ENCODE measurements at places on chromosomes 6 and 20.
A peak's percentile ranks its signal among the peaks of the same experiment; 100 is the strongest.

DNA sequence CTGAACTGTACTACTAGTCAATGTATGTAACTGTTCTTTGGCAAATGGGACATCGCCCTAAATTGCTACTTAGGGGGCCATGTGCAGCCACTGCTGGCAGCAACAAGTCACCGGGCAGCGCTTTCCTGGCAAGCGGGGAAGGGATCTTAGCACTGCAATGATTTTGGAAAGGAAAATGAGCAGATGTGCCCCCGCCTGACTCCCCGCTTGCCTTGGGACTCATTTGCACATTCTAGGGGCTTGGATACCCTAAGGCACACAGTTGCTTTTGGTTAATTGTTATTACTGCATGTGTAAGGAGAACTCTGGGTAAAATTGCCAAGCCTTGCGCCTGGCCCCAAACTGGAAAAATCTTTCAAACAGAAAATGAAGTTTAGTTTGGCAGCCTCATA lies 32.2 kb downstream of the CD83 start:
- DNase-seq: no peak

DNA sequence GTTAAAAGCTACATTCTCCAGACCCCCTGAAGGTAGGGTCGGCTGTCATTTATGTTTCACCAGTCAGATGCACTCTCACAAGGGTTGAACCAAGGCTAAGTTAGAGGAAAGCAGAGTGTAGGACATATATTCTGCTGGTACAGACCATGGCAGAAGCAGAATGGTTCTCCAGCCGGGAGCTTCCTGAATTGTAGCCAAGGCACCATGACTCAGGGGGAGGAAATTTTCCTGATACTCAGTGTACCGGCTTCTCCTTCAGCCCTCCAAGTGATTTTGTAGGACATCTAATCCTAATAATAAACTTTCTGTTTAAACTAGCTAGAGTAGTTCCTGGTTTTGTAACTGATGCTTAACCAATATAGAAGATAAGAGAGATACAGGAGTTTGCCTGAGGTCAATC lies 14.2 kb upstream of the SLPI start:
- no peak for DNase-seq

DNA sequence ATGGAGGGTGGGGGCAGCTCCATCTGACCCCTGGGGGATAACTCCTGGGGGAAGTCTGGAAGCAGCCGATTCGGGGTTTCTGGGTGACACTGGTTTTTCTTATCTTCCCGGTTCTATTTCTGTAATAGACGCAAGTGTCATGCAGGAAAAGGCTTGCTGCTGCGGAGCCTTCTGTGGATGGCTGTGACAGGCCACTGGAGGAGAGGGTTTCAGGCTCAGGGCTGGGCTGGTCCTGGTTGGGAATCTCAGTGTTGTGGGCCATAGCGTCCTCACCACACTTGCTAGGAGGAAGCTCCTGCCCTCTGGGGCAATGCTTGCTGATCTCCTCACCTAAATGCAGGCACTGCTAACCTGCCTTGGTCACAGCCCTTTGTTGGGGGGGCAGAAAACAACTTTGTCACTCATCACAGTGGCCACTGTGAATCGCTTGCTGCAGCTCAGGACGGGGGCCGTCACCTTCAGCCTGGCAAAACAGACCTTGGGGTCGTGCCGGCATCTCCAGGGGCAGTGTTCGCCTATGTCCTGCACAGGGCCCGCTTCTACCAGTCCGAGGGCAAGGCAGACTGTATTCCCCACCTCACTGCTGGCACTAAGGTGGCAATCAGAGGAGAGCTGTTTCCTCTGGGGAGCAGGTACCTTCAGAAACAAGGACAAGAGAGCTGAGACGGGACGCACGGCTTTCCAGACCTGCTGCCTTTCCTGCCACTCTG lies 4.4 kb upstream of the TUBB1 start:
- no peak for DNase-seq

GRCh38 chr6:133757335-133757734 lies 131.6 kb upstream of the TCF21 start:
- DNase-seq: peak; percentile 38

GRCh38 chr6:20724443-20725190 lies 190.4 kb downstream of the CDKAL1 start:
- no peak for DNase-seq

DNA sequence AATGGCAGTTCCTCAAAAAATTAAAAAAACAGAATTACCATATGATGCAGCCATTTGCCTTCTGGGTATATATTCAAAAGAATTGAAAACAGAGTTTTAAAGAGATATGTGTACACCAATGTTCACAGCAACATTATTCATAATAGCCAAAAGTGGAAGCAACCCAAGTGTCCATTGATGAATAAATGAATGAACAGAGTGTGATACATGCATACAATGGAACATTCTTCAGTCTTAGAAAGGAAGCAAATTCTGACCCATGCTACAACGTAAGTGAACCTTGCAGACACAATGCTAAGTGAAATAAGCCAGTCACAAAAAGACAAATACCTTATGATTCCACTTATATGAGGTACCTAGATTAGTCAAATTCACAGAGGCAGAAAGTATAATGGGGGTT lies 34.7 kb upstream of the YWHAB start:
- DNase-seq: no peak

GRCh38 chr20:63863021-63863797 lies 1.9 kb upstream of the TPD52L2 start:
- no peak for DNase-seq

DNA sequence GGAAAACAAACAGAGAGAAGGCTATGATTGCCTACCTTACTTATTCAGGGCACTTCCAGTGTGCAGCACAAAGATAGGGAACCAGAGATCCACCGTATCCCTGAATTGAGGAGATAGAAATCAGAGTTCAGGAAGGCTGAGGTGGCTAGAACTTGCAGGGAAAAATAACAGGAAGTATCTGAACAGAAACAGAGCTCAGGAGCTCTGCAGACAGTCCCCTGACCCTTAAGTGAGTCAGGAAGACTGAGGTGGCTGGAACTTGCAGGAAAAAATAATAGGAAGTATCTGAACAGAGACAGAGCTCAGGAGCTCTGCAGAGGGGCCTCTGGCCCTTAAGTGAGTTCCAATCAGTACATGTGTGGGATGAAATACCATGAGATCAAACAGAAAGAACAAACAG lies 65.4 kb downstream of the RPRD1B start:
- no peak for DNase-seq

DNA sequence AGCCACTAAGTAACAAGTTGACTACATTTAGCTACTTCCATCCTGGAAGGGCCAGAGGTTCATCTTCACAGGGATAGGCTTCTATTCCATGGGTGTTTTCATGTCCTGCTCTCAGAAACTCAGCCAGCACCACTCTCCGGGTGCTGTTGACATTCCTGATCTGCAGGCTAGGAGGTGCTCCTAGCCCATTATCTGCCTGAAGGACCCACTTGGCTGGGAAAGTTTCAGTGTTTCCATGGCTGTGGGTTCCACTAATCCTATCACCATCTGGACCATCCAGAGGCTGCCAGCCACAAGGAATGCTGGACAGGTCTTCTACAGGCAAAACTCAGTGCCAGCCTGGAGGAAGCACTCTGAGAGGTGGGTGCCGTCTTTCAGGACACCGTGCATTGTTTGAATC lies 45.2 kb downstream of the HLA-G start:
- no peak for DNase-seq

GRCh38 chr20:2888224-2888955 lies 15.1 kb downstream of the PTPRA start:
- DNase-seq: no peak

DNA sequence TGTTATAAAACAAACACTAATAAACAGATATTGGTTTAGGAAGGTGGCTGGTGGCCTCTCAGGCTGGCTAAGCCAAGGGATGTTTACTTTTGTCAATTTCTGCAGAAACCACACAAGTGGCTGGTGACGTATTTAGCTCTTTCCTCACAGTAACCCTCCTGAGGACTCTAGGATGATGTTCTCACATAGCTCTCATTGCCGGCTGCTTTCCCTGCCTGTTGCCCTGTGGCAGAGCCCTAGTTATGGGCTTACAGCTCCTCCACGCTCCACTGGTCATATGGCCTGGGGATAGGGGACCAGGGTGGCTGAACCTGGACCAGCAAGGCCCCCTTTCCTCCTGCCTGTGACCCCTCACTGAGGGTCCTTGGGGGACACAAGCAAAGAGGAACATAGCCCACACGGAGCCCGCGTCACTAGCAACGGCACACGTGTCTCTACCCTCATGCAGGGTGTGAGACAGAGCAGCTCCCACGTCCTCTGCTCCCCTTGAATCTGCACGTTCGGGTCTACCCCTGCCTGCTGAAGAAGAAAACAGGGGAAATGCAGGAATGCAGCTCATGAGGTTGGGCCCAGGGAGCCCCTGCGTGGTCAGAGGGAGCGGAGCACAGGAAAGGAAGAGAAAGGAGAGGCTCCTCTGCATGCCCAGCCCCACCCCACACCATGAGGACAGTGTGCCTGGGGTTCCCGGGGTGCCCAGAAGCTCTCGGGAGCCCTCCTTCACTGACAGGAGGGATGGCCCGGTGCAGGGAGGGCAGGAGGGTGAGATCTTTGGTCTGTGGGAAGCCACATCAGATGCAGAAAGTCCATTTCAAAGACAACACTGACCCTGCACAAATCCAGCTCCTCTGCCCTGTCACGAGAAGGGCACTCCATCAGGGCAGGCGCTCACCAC lies 13.9 kb downstream of the RAMACL start:
- DNase-seq: no peak

DNA sequence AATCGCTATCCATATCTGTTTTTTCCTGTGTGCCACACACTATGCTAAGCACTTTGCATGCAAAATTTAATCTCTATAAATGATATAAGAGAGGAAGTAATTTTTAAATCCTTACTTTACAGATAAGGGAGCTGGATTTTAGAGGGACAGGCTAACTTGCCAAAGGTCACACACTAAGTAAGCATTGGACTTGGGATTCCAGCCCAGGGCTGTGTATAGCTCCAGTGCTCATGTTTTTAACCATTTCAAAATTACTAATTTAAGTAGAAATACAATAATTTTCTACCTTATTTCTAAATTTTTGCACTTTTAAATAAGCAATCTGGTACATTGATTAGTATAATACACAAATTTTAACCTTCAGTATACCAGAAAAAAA lies 144.6 kb downstream of the UST start:
- DNase-seq: no peak

DNA sequence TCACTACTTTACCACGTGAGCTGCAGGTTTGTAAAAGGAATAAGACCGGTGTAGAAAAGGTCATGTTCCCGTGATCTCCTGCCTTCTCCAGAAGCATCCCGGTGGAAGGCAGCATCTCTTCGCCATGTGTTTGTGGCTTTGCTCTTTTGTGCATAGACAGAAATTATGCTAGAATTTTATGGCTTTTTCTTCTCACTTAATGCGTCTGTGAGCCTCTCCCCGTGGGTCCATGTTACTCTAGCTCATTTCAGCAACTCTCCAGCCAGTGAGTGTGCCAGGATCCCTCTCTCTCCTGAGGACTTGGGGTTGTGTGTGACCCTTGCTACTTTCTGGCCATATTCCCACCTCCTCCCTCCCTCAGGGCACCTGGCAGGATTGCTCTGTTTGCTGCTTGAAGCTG lies 289.5 kb downstream of the CDH4 start:
- no peak for DNase-seq

DNA sequence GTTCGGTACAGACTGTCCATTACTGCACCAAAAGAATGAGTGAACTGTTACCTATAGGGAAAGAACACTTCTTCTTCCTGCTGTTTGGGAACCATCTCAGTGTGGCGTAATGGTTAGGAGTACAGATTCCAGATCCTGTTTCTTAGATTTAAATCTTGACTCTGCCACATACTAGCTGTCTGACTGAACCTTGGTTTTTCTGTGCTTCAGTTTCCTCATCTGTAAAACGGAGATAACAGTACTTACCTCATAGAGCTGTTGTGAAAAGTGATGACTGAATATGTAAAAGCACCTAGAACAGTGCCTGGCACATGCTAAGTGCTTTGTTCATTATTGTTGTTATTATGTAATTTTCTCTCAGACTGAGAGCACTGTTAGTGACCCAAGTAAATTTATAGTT lies 39.8 kb downstream of the STX11 start:
- peak; percentile 7 for DNase-seq

DNA sequence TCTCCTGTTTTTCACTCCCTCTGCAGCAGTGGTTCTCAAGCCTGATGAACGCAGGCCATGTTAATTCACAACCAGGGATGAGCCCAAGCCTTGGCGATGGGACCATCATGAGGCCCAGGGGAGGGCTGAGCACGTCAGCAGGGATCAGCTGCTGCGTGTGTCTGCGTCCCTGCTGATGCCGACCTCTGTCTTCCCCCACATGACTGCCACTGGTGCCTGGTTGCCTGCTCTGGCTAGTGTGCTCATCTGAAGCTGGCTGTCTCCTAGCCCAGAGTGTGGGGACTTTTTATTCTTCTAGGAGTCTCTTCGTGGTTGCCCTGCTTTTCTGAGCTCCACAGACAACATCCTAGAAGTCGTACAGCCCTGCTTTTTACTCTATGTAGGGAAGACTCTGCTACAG lies 40.8 kb upstream of the KCNK16 start:
- no peak for DNase-seq

- DNase-seq: no peak
These were observed 105.2 kb upstream of the ASF1A start for GRCh38 chr6:118788702-118789101.

DNA sequence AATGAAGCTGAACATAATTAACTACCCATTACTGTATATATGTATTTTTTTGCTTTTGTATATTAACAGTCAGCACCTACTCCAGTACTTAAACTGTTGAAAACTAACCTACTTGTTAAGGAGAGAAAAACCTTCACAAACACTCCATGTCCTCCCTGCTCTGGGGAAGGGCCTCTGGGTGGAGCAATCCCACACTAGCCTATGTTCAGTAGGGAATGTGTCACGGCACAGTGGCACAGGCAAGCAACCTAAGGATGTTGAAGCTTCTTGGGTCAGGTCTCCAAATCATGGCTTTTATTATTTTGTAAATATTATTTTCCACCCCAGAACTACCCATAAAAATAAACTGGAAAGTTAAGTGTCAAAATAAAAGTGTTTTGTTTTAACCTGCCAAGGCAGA lies 5.3 kb downstream of the MAN1A1 start:
- DNase-seq: peak; percentile 18

DNA sequence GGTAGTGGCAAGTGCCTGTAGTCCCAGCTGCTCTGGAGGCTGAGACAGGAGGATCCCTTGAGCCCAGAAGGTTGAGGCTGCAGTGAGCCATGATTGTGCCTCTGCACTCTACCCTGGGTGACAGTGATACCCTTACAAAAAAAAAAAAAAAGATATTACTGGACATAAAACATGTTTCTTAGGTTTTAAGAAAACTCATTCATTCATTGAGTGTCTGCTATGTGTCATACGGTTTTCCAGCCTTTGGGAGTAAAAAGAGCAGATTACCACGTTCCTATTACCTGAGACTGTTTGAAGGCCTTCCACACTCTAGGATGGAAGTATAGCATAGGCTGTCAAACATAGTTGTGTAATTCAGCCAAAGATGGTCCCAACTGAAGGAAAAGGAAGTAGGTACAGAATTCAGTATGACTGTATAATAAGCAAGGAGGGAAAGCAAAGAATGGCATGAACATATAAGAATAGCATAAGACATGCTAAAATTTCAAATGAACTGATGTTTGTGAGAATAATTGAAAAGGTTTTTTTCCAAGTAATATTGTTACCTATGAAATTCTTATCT lies 22.0 kb downstream of the STXBP5 start:
- no peak for DNase-seq

All from adipocyte (in vitro differentiated cells).